ENCODE measurements at places on chromosomes 12 and 14.

DNA sequence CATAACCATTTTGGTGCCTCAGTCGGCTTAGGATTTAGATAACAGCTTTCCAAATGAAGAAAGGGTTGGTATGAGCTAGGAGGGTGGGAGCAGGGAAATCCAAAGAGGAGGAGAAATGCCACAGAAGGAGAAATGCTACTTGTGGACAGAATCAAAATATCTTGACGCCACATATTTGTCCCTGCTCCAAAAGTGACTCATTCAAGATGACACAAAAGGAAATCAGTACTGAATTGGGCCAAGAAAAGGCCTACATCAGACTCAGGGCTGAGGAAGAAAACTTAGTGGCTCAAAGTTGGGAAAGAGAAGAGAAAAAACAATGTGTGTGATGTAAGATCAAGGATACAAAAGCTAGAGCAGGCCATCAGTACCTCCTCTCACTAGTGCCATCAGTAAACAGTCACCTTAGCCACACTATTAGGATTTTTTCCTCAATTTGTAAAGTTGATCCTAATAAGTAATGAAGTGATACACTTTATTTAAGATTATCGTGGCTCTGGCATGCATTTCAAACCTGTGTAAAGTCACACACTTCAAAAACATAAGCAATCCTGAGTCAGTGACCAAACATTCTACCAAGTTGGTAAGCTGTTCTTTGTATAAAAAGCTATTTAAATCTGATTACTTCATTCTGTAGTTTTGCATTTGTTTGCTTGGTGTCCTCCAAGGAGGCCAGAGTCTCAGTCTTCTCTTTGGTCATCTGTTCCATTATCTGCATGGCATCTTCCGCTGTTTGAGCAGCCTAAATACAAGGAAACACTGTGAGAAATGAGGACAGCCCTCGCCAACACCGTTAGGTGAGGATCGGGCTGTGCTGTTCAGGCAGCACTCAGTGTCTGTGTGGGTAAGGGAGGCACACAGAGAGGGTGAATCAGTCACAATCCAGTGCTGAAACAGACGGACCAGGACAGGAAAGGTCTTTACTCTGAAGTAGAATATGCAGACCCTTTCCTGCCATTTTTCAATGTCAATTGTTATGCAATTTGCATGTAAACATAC, 52.6 kb upstream of the VPS33A start:
- DNase-seq, result no peak

DNA sequence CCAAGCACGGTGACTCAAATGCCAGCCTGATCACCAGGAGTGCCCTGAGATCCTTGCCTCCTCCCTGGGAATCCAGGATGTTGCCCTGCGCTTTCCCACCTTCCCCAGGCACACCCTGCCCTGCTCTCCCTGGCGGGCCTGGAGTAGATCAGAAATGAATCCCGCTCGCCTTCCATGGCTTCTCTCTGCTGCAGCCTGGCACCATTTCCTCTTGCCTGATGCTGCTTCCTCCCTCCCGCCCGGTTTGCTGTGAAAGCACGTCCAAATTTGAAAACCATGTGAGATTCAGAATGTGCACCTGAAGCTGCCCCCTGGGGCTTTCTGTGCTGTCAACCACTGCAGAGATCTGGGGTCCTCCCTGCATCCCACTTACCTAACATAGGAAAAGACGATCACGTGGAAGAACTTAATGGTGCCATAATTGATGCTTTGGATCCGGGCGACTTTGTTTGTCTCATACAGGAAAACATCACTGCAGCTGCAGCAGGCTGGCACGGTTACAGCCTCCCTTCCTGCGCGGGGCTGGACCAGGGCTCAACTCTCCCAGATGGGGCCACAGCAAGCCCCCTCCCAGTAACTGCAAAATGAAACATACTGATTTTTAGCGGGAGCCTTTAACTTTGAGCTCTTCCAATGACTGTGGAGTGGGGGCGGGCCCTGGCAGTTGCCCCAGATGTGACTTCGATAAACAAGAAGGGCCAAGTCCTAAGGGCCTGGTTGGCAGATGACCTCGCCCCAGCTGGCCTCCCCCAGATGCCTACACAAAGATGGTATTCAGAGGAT, 24.9 kb upstream of the C12orf76 start:
- no peak for DNase-seq

- DNase-seq, result no peak
Observed at GRCh38 chr14:42079911-42080310, 473.2 kb downstream of the LRFN5 start.

DNA sequence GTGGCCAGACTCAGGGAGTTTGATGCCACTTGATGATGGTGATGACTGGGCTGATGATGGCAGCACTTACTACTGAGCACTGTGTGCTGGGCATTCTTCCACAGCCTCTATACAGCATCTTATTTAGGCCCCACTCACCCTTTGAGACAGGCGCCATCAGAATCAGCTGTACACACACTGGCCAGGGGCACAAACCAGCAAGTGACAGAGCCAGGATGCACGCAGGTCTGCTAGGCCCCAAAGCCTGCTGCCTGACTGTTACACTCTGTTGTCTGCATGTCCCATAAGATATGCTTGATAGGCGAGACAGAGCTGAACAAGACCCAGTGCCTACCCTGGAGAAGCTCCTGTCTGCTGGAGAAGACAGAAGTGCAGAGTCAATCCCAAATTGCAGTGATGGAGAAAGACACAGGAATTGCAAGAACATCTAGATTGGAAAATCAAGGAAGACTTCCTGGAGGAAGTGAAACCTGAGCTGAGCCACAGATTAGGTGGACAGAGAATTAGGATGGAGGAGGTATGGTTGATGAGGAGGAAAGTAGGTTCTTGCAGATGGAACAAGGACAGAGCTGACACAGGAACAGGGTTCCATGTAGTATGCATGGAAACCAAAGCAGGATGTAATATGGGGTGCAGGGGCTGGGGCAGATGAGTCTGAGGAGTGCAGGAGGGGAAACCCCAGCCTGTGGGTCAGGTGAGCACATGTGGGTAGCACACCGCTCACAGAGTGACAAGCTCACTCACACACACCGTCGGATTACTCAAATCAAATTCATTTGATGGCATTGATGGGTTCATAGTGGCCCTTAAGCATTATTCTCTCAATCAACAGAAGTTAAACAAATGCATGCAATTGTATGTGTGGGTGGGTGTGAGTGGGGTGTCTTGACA, 117.3 kb downstream of the BEGAIN start:
- DNase-seq, result no peak

DNA sequence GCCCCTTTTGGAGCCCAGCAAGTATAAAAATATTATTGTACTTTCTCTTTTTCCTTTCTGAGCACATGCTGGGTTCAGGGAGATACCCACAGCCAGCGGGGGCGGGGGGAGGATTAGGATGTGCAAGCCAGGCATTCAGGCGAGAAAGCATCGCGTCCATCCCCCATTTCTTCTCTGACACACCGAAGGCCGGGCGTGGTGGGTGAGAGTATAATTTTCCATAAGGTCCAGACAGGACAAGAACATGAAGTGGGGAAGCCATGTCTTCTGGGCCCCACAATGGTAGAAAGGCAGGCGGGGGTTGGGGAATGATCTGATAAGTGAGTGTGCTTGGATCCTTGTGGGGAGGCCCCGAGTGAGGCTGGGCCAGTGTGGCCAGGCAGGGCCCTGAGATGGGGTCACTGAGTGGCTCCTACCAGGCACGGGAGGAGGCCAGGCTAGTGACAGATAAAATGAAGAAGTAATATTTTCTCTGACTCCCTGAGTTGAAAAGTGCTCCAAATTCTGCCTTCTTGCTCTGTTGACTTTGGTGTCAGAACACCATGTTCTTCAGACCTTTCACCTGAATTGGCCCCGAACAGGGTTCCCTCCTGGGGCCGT, 10.7 kb upstream of the LRTM2 start:
- DNase-seq, result no peak
